Effector CD8-positive, alpha-beta T cell (primary cell): ENCODE measurements at places on chromosomes 16 and 17.
A peak's percentile ranks its signal among the peaks of the same experiment; 100 is the strongest.

DNA sequence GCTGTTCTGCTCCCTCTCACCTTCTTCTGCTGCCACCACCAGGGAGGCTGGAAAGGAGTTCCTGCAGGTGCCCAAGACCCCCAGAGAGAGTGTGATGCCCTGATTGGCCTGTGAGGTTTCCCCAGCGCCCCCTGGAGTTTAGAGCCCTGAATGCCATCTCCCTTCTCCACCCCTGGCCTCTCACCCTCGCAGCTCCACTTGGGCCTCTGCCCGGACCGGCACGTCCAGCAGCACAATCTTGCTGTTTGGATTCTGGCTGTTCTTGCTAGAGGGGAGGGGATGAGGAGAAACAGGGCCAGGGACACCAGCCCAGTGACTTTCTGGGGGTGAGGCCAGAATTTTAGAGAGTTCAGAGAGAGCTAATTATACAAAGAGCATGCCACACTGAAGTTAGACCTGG lies 12.5 kb upstream of the FAM171A2 start:
- DNase-seq = no peak

GRCh38 chr17:9146064-9146463 lies 124.8 kb downstream of the NTN1 start:
- no peak for DNase-seq

DNA sequence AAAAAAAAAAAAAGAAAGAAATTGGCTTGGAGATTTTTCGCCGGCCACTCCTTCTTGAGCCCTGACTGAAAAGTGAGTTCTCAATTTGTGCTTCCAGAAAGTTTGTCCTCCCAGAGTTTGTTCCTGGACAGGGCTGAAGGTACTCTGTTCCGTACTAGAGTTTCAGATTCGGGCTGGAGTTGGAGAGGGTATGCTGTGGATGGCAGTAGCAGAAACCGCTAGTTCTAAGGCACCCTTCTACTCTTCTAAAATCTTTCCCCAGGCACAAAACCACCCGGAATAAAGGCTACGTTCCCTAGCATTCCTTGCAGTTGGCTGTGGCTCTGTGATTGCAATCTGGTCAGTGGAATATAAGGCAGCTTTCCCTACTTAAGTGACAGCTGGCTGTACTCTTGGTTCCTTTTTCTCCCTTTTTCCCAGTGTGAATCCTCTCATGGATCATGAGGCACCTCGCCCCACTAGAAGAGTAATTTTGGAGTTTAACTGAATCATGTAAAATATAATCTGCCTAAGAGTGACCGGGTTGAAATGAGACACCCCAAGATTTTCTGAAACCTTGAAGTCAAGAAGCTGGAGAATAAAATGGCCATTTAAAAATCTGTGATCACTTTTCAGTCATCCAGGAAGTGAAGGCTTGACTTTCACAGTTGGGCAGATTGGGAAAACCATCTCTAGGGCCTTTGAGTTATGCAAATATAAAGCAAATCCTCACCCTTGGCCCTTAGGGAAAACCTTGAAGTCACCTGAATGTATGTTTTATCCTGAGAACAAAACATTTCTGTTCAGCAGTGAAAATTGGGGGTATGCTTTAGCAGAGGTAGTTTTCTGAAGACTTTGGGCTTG lies 901 bp upstream of the HEATR6 start:
- no peak for DNase-seq

GRCh38 chr16:85616607-85617321 lies 3.6 kb downstream of the GSE1 start:
- no peak for DNase-seq

DNA sequence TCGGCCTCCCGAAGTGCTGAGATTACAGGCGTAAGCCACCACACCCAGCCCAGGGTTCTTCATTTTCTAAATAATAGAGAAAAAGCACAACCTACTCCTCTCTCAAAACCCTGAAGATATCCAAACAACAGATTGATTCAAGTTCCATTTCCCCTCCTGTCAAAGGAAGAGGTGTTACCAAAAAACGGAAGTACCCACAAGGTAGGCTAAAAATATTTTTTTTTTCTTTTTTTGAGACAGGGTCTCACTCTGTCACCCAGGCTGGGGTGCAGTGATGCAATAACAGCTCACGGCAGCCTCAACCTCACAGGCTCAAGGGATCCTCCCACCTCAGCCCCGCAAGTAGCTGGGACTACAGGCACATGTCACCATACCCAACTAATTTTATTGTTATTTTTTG lies 18.9 kb downstream of the UTP6 start:
- DNase-seq = no peak

GRCh38 chr17:21289902-21290571 lies 5.5 kb downstream of the MAP2K3 start:
- DNase-seq = no peak

DNA sequence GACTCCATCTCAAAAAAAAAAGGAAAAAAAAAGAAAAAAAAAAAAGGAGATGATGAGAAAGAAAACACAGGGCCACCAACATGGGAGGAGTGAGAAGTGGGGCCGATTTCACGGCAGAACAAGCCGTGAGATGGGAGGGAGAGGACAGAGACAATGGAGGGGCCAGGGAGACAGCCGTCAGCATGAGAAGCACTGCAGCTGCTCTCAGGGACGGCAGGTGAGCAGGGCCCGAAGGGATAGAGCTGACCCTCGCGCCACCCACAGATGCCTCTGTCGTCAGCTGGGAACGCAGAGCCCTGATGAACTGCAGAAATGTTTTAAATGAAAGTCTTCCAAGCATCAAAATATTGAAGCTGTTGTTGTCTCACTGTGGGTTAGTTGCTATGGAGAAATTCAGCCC lies 20.3 kb downstream of the PITPNM3 start:
- DNase-seq = no peak

- DNase-seq = no peak
These were observed 142.1 kb downstream of the SEC14L1 start for GRCh38 chr17:77282524-77283515.

DNA sequence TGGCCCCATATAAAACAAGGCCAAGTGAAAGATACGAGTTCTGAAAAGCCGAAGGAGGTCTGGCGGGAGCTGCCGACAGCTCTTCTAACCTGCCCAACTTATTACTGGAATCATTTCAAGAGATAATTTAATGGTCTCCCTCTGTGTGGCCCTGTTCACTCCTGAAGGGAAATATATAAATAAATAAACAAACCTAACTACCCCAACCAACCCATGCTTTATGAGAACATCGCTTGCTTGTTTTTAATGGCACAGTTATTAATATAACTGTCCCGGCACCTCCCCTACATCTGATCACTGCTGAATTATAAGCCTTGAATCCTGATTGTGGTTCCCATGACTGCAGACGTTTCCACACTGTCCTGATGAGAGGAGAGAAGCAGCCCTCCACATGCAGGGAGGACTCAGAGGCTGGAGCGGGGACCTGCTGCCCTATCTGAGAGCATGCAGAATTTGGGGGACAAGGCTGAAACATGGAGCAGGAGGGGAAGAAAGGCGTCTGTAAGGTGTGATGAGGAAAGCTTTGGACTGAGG lies 22.2 kb downstream of the CDK5RAP3 start:
- no peak for DNase-seq

DNA sequence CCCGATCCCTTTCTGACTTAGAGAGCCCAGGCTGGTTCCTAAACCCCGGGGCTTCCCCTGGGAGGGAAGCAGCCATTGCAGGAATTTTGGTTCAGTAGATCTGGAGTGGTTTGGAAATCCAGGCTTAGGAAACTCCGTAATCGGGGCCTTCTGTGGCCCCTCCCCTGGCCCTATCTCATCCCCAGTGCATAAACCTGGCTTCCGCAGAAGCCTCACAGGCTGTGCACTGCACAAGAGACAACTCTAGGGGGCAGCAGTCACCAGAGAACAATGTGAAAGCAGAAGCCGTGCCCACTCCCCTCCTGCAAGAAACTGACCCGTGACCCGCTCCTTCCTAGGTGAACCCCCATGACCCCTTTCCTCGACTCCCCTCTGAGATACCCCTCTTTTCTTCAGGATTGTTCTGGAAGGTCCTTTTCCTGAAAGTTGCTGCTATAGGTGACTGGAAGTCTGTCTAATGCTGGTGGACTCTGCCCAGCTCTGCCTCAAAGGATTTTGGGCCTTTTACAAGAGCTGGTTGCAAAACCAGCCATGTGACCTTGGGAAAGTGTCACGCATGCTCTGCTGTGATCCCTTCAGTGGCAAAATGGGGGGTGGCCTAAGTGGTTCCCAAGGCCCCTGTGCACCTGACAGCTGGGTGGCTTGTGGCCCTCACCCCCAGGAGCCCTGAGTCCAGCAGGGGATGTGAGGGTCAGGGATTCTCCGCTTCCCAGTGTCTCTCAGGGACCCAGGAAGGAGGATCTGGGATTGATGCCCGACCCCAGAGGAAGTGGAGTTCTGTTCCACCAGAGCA lies 14.4 kb downstream of the GUCY2D start:
- DNase-seq = no peak

GRCh38 chr17:74272731-74273201 lies 1.3 kb upstream of the DNAI2 start:
- no peak for DNase-seq

GRCh38 chr16:18072161-18072560 lies 264.4 kb downstream of the NPIPA8 start:
- no peak for DNase-seq

GRCh38 chr17:77726549-77727006 lies 231.9 kb upstream of the TNRC6C start:
- no peak for DNase-seq

GRCh38 chr16:58035356-58036170 lies 10.0 kb downstream of the MMP15 start:
- no peak for DNase-seq

GRCh38 chr17:79659376-79659775 lies 48.5 kb upstream of the RBFOX3 start:
- no peak for DNase-seq

- DNase-seq = no peak
These were observed at the start of gene PRCD for GRCh38 chr17:76539631-76540271. Gene PRCD, plus strand, starts transcription at chr17:76540044. Its CDS starts 98 bp downstream, at chr17:76540142.

DNA sequence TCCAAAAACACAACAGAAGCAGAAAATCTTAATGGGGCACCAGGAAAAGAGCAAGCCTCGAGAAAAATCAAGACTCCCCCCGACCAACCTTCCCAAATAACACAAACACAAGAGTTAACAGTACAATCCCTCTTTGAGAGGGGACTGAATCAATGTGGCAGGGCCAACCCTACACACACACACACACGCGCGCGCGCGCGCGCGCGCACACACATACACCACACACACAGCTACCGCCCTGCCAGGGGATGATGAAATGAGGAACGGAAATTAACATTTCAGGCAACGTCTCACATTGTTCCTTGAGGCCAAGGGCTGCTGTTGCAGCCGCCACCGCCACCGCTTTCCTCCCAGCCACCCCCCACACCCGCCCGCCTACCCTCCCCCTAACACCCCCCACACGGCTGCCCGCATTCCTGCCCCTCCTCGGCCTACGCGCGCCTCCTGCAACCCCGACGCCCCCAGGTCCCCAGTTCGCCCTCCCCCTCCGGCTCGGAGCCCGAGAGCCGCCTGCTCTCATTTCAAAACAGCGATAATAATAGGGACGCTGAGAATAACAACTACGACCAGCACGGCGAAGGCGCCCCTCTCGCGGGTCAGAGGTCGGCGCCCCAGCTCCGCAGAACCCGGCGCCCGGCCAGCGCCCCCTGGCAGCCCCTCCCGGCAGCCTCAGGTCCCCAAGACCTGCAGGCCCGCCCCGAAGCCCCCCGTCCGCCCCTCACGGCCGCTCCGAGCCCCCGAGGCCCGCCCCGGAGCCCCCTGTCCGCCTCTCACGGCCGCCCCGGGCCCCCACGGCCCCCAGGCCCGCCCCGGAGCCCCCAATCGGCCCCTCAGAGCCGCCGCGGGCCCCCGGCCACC lies 1.1 kb downstream of the ANKRD11 start:
- DNase-seq = peak; percentile 81

GRCh38 chr17:63041722-63042121 lies 75.7 kb downstream of the TANC2 start:
- no peak for DNase-seq

GRCh38 chr17:50794361-50794760 lies 27.0 kb upstream of the ANKRD40CL start:
- DNase-seq = no peak

- DNase-seq = no peak
These were observed 324.0 kb downstream of the MAF start for GRCh38 chr16:79276501-79276900.

GRCh38 chr16:7644811-7645210 lies 312.2 kb downstream of the RBFOX1 start:
- DNase-seq = no peak

DNA sequence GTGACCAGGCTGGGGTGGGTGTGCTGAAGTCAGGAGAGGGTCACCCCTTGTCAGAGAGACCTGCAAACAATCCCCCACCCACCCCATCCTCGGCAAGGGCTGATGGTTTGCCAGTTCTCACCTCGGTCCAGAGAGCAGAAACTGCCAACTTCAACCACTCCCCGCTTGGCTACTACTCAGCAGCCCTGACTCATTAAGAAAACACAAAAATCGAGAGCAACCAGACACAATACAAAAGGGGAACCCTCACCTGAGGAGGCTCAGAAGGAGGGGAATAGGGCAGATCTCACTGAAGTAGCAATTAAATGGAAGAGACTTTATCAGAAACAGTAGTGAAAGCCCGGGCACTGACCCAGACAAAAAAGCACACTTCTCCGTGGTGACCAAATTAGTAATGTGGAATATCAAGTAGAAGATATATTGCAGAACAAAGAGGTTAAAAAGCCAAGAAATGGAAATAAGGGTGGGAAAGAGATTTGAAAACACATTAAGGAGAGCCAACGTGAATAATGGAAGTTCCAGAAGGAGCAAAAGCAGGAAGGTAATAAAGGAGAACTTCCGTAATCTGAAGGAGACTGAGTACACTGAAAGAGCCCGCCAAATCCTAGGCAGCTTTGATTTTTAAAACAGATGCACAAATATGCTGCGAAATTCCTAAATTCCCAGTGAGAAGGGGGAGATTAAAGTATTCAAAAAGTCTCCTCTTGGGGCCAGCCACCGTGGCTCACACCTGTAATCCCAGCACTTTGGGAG lies 23.6 kb downstream of the CENPV start:
- DNase-seq = no peak

GRCh38 chr17:77869041-77869599 lies 89.4 kb upstream of the TNRC6C start:
- DNase-seq = no peak

DNA sequence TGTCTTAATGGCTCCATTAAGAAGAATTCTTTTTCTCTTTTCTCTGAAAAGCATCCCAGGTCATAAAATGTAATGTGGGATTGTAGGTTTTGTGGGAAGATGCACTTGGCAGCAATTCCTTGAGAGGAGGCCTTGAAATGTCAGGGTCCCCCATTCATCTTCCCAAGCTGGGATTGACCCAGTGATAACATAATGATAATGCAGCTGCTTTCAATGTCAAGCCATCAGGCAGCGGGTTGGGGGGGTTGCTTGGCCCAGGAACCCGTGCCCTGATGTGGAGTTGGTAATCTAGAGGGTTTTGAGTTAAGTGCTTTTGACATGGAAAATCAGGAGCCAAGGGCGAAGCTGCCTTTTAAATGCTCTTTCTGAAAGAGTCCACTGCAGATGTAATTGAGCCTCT lies 484.0 kb downstream of the WWOX start:
- no peak for DNase-seq
